Hematopoietic multipotent progenitor cell treated with erythropoietin and hydrocortisone succinate and interleukin-3 and kit ligand, for 6 days (in vitro differentiated cells): ENCODE measurements at places on chromosomes 7 and 10.

GRCh38 chr7:106883456-106884026, 18.5 kb downstream of the PIK3CG start:
- DNase-seq, result no peak

DNA sequence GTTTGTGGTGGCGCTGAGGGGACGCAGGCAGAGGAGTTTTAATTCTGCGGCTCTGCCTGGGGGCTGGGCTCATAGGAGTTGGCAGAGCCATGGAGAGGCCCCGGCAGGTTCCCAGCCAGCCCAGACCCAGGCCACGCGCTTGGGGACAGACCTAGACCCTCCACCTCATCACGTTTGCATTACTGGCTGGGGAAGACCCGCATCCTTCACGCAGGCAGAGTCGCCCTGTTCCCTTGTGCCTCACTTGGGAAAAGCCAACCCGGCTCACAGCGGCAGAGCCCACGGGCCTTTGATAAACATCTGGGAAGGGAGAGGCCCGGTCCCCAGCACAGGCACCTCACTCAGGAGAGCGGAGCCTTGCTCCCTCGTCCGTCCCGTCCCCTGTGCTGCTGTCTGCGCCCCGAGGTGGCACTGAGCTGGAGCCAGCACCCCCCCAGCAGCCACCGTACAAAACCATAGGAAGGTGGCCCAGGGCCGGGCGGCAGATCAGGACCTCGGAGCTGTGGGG, 112.8 kb downstream of the CYTH3 start:
- no peak for DNase-seq

- DNase-seq, result no peak
These were observed 150.4 kb downstream of the PRKG1 start for GRCh38 chr10:51224671-51225161.

- no peak for DNase-seq
These were observed 106.1 kb downstream of the KCNMA1 start for GRCh38 chr10:77531441-77532001.

- DNase-seq, result no peak
These were observed 3.9 kb upstream of the HOXA2 start for GRCh38 chr7:27106181-27106900.

- DNase-seq, result no peak
These were observed 22.4 kb downstream of the LHPP start for GRCh38 chr10:124484031-124484430.

DNA sequence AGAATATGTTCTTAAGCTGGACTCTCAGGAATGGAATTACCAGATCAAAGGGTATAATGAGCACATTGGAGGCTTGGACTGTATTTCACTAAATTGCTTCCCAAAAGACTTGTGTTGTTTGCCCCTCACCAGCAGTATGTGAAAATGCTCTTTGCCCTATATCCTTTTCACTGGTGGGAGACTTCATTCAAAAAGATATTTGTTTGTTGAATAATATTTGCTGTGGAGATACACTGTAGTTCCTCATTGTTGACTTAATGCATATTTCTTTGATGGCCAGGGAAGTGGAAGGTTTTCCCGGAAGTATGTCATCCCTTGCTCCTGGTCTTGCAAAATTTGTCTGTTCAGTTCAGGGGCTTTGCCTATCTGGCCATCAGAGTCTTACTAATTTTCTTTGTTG, 19.4 kb downstream of the GSTO2 start:
- no peak for DNase-seq

- no peak for DNase-seq
These were observed 11.6 kb upstream of the PPIF start for GRCh38 chr10:79335470-79336235.
